GM13977 (cell line): ENCODE measurements at places on chromosomes 5 and 9.

- no peak for DNase-seq
These were observed 93.5 kb downstream of the PPP2R2B start for GRCh38 chr5:146785065-146785464.

DNA sequence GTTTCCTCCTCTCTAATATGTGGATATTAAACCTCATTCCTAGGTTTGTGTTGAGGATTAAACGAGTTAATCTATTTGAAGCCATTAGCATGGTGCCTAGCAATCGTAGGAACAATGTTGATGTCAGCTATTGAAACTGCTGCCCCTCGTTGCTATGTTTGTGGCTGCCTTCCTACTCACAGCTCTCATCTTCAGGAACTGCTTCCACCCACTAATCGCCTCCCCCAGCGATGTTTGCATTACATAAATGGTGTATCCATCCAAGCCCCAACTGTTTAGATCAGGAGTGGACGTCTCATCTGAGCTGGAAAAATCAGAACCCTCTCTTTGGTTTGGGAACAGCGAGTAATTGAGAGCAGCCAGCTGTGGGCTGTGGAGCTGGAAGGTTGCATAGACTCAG, 416.6 kb downstream of the ARHGEF28 start:
- no peak for DNase-seq

DNA sequence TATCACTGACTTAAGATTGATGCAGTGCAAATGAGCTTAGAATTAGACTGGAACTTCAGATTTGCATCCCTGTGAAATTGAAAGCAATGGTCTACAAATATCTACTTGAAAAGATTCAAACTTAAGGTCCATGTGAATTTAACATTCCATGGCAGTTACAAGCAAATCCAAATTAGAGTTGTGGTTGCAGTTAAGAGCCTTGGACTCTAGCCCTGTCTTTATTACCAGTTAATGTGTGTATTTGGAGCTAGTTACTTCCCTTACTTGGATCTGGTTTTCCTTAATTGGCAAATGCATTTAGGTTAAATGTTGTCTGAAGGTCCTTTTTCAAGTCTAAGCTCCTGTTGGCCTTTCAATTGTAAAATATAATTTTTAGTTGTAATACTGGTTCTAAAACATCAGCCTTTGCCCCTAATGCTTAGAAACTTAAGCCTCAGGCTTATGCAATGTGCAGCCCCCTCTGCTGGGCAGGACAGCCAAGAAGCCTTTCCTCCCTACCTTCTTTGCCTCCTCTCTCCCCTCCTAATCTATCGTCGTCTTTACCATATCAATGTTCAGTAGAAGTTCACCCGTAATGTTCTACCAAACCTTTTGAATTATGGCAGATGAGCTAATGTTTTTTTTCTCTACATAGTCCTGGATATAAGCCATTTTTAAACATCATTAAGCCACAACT, 59.5 kb downstream of the ERMP1 start:
- DNase-seq, result no peak

DNA sequence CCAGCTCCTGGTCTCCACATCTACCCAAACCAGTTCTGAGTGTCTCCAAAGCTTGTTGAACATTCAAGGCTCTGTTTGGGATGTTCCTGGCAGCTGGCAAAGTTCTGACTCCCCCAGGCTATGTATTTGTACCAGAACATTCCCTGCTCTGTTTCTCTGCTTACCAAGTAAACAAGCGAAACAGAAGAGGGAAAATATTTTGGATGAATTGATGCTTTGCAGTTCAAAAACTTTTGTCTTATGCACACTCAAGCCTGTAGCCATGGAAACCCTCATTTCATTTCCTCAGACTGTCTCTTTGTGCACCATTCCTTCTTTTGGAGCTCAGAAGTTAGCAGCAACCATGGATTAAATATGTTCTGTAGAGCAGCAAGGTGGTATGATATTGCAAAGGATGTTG, 145.8 kb downstream of the ACTL7B start:
- no peak for DNase-seq

- DNase-seq, result no peak
These were observed 419.7 kb downstream of the CDH10 start for GRCh38 chr5:24225051-24225450.

DNA sequence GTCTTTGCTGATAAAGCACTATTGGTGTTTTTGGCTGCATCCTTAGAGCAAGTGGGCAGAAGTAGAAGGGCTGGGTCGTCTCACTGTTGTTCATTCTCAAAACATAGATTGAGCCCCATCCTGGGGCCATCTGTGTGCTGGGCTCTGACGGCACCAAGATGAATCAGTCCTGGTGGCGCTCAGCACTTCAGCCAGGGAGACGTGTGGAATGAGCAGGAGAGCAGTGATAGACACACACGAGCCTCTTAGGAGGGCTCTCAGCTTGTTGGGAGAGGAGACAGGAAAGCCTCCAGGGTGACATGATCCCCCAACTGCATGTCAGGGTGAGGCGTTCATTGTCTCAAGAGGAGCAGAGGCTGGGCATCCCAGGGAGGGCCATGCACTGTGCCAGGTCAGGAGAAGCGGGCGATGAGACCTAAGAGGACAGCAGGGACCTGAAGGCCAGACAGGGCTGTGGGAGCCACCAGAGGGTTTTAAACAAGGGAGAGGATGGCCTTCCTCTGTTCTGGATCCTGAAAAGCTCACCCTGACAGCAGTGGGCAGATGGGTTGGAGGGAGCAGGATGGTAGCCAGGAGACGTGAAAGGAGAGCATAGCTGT, 115.8 kb downstream of the DAB2IP start:
- no peak for DNase-seq

DNA sequence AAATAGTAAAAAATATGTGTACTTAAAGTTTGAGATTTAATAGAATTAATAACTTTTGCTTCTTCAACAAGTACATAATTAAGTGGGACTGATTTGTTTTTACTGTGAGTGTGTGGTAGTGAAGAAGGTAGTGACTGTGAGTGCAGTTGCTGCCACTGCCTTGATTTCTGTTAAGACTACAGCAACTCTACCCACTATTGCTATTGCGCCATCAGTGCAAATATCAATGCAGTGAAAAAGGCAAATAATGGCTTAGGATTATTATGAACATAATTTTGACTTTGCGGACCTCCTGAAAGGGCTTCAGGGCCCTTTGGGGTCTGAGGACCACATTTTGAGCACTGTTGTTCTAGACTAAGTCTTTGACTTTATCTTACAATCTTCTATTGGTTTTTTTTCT, 112.0 kb upstream of the PITX1 start:
- no peak for DNase-seq

DNA sequence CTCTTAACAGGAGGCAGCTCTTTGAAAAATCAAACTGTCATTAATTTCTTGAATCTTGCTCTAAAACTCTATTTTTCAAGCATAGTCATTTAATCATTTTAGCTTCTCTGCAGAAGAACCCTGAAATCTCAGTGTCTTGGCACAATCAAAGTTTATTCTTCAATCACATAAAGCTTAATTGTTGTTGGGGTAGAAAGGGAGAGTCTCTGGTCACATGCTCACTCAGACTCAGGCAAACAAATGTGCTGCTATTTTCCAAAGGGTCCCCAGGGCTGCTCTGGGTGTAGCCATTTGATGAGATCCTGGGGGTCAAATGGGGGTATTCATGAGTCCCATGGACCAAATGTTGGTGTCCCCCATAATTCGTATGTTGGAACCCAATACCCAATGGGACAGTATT, 114.8 kb downstream of the MSX2 start:
- no peak for DNase-seq

GRCh38 chr5:77864997-77865396, 88.9 kb upstream of the TBCA start:
- no peak for DNase-seq

DNA sequence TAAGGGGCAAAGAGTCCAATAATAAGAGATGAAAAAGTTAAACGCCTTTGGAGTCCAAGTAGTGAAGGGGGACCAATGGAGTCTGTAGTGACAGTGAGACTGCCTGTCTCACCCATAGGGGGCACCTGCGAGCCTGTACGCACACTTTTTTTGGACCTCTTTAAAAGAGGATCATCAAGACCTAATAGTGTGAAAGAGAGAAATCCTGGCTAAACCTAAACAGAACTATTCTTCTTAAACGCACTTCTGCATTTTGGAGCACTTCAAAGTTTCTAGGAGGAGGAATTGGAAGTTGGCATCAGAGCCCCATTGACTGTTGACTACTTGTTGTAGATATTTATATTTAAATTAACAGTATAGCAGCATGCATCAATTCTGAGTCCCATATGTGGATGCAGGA, 636.1 kb upstream of the KLF4 start:
- DNase-seq, result peak; percentile 6

DNA sequence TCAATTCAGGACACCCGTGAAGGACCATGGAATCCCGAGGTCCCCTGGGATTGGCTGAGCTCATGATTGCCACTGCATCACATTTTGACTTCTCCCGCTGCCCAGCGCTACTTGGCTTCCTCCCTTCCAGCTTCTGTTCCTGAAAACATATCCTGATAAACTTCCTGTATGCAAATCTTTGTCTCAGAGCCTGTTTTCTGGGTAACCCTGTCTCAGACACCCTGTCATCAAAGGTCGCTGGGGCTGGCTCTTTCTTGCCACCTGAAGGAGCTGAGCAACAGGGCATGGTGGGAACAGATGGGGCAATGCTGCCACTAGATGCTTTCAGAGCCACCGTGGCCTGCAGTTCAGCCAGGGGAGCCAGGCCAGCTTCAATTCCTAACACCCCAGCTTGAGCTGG, 154.3 kb upstream of the TBC1D2 start:
- DNase-seq, result no peak

DNA sequence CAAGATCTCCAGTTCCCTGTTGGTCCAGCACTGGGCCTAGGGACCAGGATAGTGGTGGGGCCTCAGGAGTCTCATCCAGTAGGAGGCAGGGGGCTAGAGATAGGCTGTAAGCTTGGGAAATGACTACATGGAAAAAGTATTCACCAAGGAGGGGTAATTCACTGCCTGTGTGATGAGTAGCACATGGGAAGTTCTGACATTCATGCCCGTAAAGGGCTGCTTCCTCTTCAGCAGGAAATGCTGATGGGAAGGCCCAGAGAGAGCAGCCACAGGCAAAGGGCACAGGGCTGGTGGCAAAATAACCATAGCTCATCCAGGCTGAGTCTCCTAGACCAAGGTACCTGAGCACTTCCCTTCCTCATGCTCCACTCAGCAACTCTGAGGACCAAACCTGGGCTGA, 23.1 kb upstream of the FRRS1L start:
- no peak for DNase-seq

DNA sequence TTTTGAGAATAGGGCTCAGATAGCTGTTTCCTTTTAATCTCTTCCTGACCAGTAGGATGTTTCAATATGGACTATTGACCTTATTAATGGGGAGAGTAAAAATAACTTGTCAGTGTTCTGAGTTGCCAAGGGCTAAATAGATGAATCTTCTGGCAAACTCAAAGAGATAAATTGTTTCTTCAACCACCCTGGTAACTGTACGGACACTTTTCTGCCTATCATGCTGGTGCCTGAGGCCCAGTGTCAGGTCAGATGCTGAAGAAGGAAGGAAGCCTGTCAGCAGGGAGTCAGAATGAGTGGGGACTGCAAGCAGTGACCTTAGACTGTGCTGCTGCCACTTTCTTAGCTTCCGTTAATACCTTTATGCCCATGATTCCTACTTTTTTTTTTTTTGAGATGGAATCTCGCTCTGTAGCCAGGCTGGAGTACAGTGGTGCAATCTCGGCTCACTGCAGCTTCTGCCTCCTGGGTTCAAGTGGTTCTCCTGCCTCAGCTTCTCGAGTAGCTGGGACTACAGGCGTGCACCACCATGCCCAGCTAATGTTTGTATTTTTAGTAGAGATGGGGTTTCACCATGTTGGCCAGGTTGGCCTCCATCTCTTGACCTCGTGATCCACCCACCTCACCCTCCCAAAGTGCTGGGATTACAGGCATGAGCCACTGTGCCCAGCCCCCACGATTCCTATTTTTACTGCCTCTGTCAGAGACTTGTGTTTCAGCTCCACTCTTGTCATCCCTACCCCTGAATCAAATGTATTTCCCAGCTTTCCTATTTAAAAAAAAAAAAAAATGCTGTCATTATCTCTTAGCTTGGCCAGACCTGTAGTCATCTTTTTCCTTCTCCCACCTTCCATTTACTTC, 33.7 kb downstream of the TGFBR1 start:
- DNase-seq, result no peak

GRCh38 chr9:37936965-37937364, 33.0 kb upstream of the SLC25A51 start:
- DNase-seq, result no peak

- DNase-seq, result no peak
These were observed 43.7 kb upstream of the ANGPTL2 start for GRCh38 chr9:127166111-127166510.

DNA sequence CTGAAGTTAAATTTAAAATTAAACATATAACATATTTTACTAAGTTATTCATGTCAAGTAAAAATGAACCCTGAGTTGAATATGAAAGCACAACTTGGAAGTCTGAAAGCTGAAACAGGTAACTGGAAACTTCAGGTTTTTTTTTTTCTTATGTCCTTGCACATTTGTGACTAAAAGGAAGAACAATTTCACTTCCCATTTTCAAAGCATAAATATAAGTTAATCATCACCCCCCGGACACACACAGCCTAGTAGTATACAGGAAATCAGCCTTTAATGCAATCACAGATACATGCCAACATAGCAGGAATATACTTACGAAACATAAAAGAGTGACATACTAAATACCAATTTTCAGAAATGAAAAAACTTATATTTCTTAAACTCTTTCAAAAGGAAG, 225.9 kb downstream of the RFX3 start:
- DNase-seq, result peak; percentile 22

DNA sequence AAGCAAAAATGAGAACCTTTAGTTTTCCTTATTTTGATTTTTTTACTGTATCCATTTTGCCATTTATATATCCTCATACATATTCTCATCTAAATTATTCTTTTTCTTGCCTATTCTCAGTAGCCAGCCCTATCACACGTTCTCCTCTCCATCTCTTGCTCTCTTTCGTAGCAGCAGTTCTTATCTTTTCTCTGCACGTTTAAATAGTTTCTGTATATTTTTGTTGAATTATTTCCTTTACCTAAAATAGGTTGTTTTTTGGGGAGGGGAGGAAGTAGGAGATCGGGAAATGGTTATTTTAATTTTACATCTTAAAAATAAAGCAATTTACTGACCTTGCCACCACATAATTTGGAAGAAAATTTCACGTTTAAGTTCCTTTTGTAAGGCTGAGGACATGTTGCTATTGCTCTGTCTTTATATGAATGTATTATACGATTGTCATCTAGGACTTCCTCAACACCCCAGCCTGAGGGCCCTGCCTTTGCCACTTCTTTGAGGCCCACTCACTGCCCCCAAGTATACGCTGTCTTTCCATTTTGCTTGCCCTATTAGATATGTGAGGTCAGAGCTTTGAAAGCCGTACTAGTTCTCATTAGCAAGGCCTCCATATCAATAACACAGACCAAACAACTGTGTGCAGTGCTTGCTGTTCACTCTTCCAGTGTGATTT, 140.3 kb downstream of the GNAQ start:
- no peak for DNase-seq
